ENCODE measurements at places on chromosomes 3 and 15.

GRCh38 chr15:35728219-35728940 lies 182.4 kb upstream of the DPH6 start:
- DNase-seq = no peak

- DNase-seq = no peak
These were observed 227.2 kb downstream of the ADAMTS17 start for GRCh38 chr15:100114571-100114970.

GRCh38 chr3:127661600-127661999 lies 11.2 kb upstream of the ABTB1 start:
- no peak for DNase-seq

GRCh38 chr3:81040107-81040506 lies 721.3 kb downstream of the GBE1 start:
- no peak for DNase-seq

DNA sequence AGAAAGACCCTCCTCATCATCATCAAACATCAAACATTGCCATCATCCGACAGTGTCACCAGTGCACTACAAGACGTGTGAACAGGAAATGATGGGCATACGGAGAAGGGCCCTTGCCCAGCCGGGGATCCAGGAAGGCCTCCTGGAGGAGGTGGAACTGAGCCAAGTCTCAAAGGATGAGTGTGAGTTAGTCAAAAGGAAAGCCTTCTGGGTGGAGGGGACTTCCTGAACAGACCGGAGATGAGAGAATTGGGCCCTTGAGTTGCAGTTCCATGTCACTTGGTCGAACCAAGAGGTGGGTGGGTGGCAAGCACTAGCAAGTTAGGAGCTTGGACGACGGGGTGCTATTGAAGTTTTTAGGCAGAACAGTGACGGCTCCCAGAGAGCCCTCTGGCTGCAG lies 8.5 kb downstream of the SEMA4B start:
- no peak for DNase-seq

DNA sequence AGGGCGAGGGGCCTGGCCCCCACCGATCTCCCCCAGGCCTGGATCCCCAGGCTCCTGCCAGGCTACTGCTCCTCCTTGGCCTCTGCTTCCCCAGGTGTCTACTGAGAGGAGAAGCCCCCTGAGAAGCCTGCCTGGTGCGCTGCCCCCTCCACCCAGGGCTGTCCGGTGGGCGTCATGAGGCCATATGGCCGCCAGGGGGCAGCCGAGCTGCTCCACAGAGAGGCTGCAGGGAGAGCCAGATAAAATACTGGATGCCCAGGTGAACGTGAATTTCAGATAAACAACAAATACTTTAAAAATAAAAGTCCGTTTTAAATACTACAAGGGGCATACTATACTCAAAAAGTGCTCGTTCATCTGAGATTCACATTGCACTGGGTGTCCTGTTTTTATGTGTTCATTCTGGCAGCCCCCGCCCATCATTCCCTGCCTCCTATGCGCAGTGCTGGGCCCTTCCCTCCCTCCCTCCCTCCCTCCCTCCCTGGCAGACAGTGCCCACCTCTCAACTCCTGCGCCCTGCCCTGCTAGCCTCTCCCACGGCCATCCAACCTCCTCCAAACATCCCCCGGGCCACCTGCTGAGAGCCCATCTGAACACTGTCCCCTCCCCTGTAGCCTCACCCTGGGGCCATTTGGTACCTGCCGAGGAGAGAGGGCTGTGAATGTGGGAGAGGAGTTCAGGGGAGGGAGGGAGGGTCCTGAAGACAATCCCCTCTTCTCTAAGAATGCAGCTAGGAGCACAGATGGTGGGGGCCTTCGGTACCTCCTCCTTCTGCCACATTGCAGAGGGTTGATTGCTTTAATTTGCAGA lies 29.6 kb downstream of the PSTPIP1 start:
- no peak for DNase-seq

DNA sequence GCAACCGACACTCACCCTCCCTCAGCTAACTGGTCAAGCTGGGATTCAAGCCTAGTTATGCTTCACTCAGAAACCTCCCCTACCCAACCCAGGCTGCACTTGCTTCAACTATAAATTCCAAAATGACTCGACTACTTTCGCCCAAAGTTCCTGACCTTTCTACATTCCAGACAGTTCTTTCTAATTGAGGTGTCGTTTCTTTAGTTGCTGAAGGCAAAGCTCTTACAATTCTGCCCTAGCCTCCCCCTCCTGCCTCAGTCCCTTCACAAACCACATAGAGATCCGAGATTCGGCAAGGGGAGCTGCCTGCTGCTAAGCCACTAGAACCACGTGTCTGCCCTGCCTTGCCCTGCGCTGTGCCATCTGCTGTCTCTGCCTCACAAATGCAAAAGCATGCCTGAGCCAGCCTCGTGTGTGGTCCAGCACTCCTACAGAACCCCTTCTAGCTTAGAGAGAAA lies 74.7 kb upstream of the SH3GL3 start:
- no peak for DNase-seq

GRCh38 chr15:101568821-101569555 lies 79.5 kb upstream of the PCSK6 start:
- DNase-seq = no peak

- no peak for DNase-seq
These were observed 42.0 kb downstream of the ATP2C1 start for GRCh38 chr3:130935761-130936492.

GRCh38 chr3:28989646-28990089 lies 291.2 kb upstream of the RBMS3 start:
- no peak for DNase-seq

GRCh38 chr3:166013073-166013679 lies 176.0 kb upstream of the BCHE start:
- DNase-seq = peak; percentile 15

GRCh38 chr3:160482796-160483195 lies 33.2 kb upstream of the TRIM59 start:
- DNase-seq = no peak

GRCh38 chr3:61172684-61173083 lies 78.6 kb downstream of the FHIT start:
- no peak for DNase-seq

GRCh38 chr3:66747261-66747660 lies 246.4 kb upstream of the LRIG1 start:
- no peak for DNase-seq

GRCh38 chr15:39855400-39855799 lies 64.7 kb downstream of the GPR176 start:
- DNase-seq = no peak

DNA sequence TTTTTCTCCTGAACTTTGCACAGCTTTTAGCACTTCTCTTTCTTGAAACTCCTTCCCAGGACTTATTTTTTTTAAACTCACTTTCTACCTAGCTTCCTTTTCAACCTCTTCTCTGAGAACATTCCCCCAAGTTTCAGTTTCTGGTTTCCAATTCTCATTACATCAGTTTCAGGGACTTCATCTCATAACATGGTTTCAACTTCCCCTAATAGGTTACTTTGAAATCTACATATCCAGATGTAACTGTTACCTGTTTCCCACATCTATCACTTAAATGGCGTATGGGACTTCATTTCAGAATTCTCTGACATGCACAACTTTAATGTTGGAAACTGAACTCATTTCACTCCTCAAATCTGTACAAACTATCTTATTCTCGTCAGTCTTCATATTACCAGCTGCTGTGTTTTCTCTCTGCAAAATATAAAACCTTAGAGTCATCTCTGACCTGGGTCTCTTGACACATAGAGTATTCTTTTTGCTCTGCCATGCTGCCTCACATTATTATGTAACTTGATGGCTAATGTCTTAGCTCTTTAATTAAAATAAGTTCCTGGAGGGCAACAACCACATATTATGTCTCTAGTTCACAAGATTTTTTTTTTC lies 58.4 kb downstream of the NME9 start:
- no peak for DNase-seq

GRCh38 chr3:13501056-13501455 lies 20.9 kb downstream of the HDAC11 start:
- no peak for DNase-seq

DNA sequence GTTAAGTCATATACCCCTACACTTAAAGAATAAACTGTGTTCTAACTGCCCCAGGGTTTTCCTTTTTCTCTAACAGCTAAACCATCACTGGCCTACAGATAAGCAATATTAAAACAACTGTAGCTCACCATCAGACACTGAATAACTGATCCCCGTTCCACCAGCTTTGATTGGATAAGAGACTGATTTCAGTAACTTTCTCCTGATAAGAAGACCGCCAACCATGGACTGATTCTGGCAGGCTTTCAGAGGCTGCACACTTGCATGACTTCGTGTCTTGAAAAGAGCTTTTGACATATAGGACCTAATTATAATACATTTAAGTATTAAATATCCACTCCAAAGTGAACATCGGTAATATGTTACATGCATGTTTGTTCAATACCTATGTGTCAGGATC lies 15.3 kb upstream of the CEP97 start:
- DNase-seq = no peak

GRCh38 chr15:67033571-67034044 lies 31.8 kb upstream of the SMAD3 start:
- DNase-seq = no peak

GRCh38 chr3:38950581-38950980 lies 101.2 kb downstream of the SCN11A start:
- DNase-seq = no peak

- DNase-seq = no peak
These were observed 16.8 kb downstream of the CACNA1D start for GRCh38 chr3:53511246-53511645.

DNA sequence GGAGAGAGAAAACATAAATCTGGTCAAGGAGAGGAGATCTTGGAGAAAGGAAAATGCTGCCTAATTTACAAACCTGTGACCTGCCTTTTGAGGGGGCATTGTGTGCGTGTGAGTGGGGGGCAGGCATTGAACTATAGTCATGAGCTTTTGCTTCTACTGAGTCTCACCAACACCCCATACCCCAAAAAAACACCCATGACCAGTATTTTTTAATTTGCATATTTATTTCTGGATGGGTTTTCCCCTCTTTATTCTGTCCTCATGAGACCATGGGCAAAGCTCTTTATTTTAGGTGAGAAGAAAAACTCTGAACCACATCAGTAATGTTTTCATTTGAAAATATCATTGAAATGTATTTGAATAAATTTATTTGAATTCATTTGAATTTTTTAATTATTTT lies 20.6 kb downstream of the CD80 start:
- no peak for DNase-seq

DNA sequence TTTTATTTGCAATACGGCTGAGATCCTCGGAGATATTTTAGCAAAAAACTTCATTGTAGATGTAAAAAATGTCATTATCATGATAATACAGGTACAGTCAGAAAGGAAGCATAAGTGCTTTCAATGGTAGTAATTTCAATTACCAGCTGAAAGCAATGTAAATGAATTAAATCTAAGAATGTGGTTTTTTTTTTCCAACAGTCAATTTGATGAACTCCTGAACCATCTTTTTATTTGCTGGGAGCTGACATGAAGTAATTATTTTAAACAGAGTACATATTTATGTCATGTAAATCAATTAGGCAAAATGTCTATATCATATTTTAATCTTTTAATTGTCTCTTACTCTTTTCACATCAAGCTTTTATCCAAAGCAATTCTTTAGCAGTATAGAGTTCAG lies 70.6 kb downstream of the MORC1 start:
- DNase-seq = no peak

- no peak for DNase-seq
These were observed 578 bp downstream of the LACTB start for GRCh38 chr15:63122002-63122875.

DNA sequence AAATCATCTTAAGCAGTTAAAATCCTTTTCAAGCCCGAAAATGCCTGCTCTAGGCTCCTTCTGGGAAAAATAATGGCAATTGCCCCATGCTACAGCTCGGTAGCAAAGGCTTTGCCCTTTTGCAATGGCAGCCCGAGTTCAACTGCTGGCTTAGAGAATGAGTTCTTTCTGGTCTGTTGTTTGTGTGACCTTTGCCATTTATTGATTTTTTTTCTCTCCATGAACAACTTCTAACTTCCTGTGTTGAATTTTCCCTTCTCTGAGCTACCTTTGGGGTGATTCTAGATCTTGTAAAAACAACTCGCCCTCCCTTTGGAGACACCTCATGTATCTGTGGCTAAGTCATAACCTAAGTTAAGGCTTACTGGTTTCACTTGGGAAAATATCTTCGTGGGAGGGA lies 139.3 kb downstream of the PLCH1 start:
- no peak for DNase-seq

DNA sequence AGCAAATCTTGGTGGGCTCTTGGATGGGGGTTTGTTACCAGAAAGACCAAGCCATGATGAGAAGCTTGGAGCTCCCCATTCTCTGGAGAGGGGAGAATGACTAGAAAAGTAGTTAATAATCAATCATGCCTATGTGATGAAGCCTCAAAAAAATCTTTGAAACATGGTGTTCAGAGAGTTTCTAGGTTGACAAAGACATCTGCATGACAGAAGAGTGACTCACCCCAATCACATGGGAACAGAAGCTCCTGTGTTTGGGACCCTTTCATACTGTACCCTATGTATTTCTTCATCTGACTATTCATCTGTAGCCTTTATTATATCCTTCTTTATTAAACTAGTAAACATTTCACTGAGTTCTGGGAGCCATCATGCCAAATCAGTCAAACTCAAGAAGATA lies 87.4 kb downstream of the BCHE start:
- DNase-seq = no peak

DNA sequence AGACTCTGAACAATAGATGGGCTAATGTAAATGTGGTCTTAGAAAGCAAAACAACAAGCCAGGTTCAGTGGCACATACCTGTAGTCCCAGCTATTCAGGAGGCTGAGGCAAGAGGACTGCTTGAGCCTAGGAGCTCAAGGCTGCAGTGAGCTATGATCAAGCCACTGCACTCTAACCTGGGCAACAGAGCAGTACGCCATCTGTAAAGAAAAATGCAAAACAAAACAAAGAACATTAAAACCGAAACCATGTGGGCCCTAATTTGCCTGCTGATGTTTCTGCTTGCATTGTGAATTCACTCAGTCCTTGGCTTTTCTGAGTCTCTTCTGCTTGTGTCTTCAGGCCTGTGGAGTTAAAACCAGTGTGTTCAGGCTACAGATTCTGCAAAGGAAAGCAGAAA lies 56.7 kb downstream of the CCNL1 start:
- DNase-seq = no peak

GRCh38 chr3:49967291-49967690 lies 27.3 kb downstream of the RBM6 start:
- no peak for DNase-seq

DNA sequence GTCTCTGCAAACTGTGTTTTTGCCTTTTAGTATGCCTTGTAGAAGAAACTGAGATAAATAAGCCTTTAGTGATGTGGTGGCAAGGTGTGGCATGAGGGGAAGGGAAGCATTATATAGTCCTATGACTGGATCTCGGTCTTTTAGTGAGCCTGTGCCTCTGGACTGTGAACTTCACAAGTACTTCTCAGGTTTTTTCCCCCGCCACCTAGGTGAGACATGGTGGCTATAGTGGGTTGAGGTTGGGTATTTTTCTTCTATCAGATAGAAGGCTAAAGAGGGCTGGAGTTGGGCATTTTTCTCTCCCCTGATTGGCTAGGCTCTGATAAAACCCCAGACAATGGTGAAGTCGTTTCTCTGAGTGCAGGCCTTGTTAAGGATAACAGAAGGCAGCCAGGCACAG lies 38.7 kb upstream of the ZFAND6 start:
- no peak for DNase-seq

GRCh38 chr15:79431636-79432344 lies at the start of gene MINAR1:
Gene MINAR1 (plus strand): TSS chr15:79432336. CDS start chr15:79456148, 23,812 bp downstream.
- no peak for DNase-seq

GRCh38 chr3:125116311-125117080 lies 60.7 kb upstream of the HEG1 start:
- DNase-seq = no peak

- no peak for DNase-seq
These were observed 114.7 kb upstream of the BHLHE40 start for GRCh38 chr3:4864503-4864902.
